ENCODE measurements at places on chromosomes 7 and 10.

DNA sequence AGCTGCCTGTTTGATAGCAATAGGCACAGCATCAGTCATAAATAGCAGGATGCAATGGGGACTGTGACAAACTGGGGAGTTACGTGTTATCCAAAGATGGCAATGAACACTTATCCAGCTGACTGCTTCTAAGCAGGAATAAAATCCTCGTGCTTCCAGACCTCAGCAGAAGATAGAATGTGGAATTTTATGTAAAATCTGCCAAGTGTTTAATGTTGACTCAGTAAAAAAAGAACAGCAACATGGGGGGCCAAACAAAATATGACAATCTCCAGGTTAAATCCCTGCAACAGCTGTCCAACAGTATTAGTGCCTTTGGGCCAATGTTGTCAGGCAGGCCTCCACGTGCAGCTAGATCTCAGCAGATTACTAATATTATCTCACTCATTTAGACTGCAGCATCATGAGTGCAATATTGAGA lies 127.3 kb downstream of the SEMA3C start:
- DNase-seq, result no peak

- DNase-seq, result peak; percentile 40
Measured at GRCh38 chr7:116209561-116210070, 723 bp upstream of the TES start.

DNA sequence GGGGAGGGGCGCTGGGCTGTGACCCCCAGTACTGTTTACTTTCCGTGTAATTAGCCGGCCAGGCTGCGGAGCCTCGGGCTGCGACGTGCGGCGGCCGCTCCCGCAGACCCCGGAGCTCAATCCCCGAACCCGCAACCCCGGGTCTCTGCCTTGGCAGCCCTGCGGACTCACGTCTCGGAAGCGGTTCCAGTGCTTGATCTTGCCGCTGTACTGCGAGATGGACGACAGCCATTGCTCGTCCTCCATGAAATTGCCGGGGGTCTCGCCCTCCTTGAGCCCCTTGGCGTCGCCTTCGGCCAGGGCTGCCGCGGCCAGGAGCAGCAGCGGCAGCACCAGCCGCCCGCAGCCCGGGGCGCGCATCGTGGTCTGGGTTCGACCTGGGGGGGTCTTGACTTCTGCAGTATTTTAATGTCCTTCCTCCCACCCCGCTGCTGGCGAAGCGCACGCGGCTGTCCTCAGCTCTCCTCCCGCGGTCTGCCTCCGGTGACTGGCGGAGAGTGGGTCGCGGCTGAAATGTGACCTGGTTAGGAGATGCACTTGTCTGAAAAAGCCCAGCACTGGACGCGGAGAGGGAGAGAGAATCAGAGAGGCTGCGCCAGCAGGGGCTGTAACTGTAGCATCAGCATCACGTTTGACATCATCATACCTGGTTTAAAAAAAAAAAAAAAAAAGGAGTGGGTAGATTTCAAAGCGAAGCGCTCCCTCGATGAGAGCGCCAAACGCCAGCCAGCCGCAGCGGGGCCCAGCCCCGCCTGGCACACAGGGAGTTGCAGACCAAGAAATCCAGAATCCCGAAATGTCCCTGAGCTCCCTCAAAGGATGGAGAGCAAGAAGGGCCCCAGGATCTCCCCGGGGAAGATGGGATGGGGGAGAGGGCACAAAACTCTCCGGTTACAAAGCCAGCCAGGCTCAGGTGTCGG lies at the start of gene SPOCK2:
Gene SPOCK2 (minus strand): TSS at position 583 of the 920 bp plus-strand sequence. CDS start 223 bp downstream, at position 360.
- no peak for DNase-seq

- DNase-seq, result no peak
Measured at GRCh38 chr10:78579995-78580394, 488.8 kb upstream of the ZMIZ1 start.

GRCh38 chr10:128110339-128110738 lies 15.9 kb downstream of the MKI67 start:
- no peak for DNase-seq

DNA sequence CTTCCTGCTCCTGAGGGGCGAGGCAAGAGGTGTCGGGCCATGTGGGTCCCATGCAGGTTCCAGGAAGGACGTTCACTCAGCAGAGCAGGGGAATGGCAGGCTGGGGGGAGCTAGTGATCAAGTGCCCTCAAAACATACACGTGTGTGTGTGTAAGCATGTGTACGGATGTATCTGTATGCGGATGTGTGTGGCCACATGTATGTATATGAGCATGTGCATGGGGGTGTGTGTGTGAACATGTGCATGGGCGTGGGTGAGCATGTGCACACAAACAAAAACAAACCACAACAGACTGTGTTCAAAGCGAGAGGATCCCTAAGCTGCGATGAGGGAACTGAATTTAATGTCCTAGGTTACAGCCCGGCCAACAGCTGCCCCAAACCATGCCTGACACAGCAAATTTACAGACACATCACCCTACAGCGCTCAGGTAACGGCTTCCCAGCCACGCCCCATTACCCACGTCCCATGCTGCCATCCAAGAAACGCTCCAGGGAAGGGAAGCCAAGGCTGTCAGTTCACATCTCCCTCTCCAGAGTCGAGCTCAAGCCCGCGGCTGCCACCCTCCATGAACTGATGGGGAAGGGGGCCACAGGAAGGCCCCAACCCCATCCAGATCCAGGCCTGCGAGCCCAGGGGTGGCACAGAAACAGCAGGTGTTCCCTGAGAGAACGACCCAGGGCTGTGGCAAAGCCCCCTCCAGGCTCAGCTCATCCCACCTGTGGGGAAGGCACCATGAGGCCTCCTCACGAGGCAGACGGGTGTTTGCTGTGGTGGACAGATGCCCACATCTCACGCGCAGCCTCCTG lies 56.6 kb downstream of the PTPRN2 start:
- DNase-seq, result no peak

GRCh38 chr10:22453948-22454591 lies 108.8 kb downstream of the SPAG6 start:
- no peak for DNase-seq

- no peak for DNase-seq
Measured at GRCh38 chr7:1210321-1210978, 22.2 kb upstream of the UNCX start.

GRCh38 chr7:33075818-33076518 lies 13.4 kb upstream of the NT5C3A start:
- DNase-seq, result no peak

All from ELR (cell line).